Glomerular endothelial cell (primary cell): ENCODE measurements at places on chromosomes 7 and 10. TPM values are rescaled to one million over a fixed set of nuclear protein-coding genes. Genes with fewer than 3 reads are reported as not detected.

VKORC1L1 gene
- total RNA-seq: 22.2 and 25.8 TPM in 2 replicates

FEZF1 gene
- total RNA-seq: not detected in 2 replicates

BAMBI gene
- total RNA-seq: 6.7 and 6.8 TPM in 2 replicates

KLLN gene
- total RNA-seq: 0.18 and 0.82 TPM in 2 replicates

PON2 gene
- 195 and 220 TPM in 2 replicates for total RNA-seq
